ENCODE measurements at places on chromosomes 16 and 17. TPM values are rescaled to one million over a fixed set of nuclear protein-coding genes. Genes with fewer than 3 reads are reported as not detected.

The WNT3 gene
- not detected for total RNA-seq

The KRT40 gene
- total RNA-seq = not detected

GRCh38 chr17:49093131-49093530, 39.4 kb upstream of the B4GALNT2 start:
- H3K36me3 ChIP-seq = no peaks in the 10 kb centered on the region
- no peak overlapping the region for H3K27ac ChIP-seq
- H3K4me3 ChIP-seq = no peak overlapping the region
- H3K4me1 ChIP-seq = no peaks in the 10 kb centered on the region
- no peaks in the 10 kb centered on the region for H3K27me3 ChIP-seq
- no peak for DNase-seq

DNA sequence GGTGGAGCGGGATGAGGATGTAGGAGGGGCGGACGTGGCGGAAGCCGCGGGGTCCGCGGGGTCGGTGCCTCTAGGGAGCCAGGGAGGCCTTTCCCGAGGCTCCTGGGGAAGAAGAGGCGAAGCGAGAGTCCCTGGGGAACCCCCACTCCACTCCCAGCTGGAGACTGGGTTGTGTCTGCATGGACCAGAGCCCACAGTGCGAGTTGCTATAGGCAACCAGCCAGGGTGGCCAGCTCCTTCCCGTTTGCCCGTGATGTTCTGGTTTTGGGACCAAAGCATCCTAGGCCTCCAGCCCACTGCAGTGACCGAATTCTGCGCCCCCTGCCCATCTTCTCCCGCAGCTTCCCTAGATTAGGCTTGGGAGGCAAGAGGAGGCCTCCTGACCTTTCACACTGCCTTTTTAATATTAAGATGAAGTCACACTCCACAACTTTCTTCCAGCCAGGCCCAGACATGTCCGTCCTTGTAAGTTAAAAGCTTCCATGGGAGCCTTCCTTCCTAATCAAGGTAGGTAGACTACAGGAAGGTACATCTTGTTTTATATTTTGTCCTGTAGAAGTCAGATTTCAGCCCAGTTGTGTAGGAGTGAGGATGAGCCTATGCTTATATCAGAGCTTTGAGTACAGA, 469 bp downstream of the AMZ2 start:
- no peak for DNase-seq
- H3K27ac ChIP-seq = peak overlapping the region; percentile 99
- peak overlapping the region; percentile 76 for H3K4me3 ChIP-seq
- peaks cover 44% of the 10 kb centered on the region for H3K4me1 ChIP-seq
- H3K27me3 ChIP-seq = no peaks in the 10 kb centered on the region
- no peaks in the 10 kb centered on the region for H3K36me3 ChIP-seq

The KRTAP4-4 gene
- total RNA-seq = not detected

DNA sequence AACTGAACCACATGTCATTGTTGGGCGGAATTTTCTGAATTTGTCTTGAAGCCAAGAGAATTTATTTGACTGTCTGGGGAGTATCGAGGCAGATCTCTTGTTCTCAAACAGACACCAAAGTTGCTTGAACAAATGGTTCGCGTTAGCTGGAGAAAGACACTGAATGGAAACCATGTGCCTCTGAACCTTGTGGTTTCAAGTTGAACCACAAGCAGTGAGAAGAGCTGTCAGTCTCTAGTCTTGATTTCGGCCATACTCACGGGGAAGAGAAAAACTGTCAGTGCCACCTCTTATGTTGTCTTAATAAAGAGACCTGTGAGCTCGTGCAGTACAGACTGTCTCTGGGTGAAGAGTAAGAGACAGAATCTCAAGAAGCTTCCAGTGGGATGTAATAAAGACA, 886.5 kb upstream of the SOX9 start:
- no peaks in the 10 kb centered on the region for H3K36me3 ChIP-seq
- H3K4me1 ChIP-seq = no peaks in the 10 kb centered on the region
- H3K27ac ChIP-seq = no peak overlapping the region
- no peak overlapping the region for H3K4me3 ChIP-seq
- DNase-seq = no peak

DNA sequence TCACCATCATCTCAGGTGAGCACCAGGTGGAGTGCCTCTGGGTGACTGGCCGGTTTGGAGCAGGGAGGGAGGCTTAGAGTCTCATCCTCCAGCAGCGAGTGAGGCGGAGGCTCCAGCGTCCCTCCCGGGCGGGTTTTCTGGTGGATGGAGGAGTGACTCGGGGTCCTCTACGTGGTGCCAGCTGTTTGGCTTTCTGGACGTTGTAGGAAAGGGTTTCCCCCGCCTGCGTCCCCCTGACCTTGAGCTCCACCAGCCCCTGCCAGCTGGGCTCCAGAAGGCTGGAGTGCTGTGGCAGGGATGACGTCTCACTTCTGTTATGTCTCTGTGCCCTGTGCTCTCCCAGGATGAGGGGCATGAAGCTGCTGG, 522 bp downstream of the DNASE1 start:
- peaks cover 38% of the 10 kb centered on the region for H3K36me3 ChIP-seq
- H3K27me3 ChIP-seq = no peaks in the 10 kb centered on the region
- no peak for DNase-seq

The TPSG1 gene
- not detected for total RNA-seq

The HOXB13 gene
- total RNA-seq = not detected

DNA sequence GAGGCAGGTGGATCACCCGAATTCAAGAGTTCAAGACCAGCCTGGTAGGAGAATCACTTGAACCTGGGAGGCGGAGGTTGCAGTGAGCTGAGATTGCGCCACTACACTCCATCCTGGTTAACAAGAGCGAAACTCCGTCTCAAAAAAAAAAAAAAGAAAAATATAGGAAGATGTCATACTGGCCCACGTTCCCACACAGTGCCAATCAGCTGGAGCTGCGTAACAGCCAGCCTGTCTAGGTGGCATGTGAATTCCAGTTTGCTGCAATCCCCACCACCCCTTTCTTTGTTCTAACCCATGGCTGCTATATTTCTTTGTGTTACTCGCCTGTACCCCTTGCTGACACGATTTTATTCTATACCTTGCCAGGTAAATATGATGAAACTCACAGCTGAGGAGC, 7.5 kb downstream of the NFATC2IP start:
- no peaks in the 10 kb centered on the region for H3K27me3 ChIP-seq
- no peak for DNase-seq
- peaks cover 7% of the 10 kb centered on the region for H3K4me1 ChIP-seq
- H3K27ac ChIP-seq = no peak overlapping the region
- no peak overlapping the region for H3K4me3 ChIP-seq

The ZPBP2 gene
- 0.35 TPM for total RNA-seq

GRCh38 chr17:79825580-79825921, 13.7 kb downstream of the CBX4 start:
- H3K4me3 ChIP-seq = no peak overlapping the region
- no peak overlapping the region for H3K27ac ChIP-seq
- H3K36me3 ChIP-seq = no peaks in the 10 kb centered on the region
- no peaks in the 10 kb centered on the region for H3K27me3 ChIP-seq
- no peak for DNase-seq
- peaks cover 14% of the 10 kb centered on the region for H3K4me1 ChIP-seq

The SYT17 gene
- total RNA-seq = not detected

GRCh38 chr16:15033309-15033707, 22.6 kb downstream of the NTAN1 start:
- DNase-seq = no peak
- peaks cover 62% of the 10 kb centered on the region for H3K36me3 ChIP-seq
- H3K4me1 ChIP-seq = peaks cover 20% of the 10 kb centered on the region
- no peaks in the 10 kb centered on the region for H3K27me3 ChIP-seq
- no peak overlapping the region for H3K4me3 ChIP-seq

- no peak overlapping the region for H3K27ac ChIP-seq
- no peaks in the 10 kb centered on the region for H3K36me3 ChIP-seq
- peaks cover 5% of the 10 kb centered on the region for H3K4me1 ChIP-seq
- no peak for DNase-seq
- no peaks in the 10 kb centered on the region for H3K27me3 ChIP-seq
These were observed 147.8 kb downstream of the CMIP start for GRCh38 chr16:81592353-81592866.

- H3K36me3 ChIP-seq = peaks cover 42% of the 10 kb centered on the region
- no peak for DNase-seq
- H3K4me1 ChIP-seq = peaks cover 14% of the 10 kb centered on the region
- no peaks in the 10 kb centered on the region for H3K27me3 ChIP-seq
- no peak overlapping the region for H3K4me3 ChIP-seq
- peak overlapping the region; percentile 43 for H3K27ac ChIP-seq
These were observed 10.0 kb downstream of the LITAFD start for GRCh38 chr16:8892101-8892575.

- no peak overlapping the region for H3K27ac ChIP-seq
- no peaks in the 10 kb centered on the region for H3K4me1 ChIP-seq
- no peak for DNase-seq
- H3K27me3 ChIP-seq = no peaks in the 10 kb centered on the region
- H3K4me3 ChIP-seq = no peak overlapping the region
- no peaks in the 10 kb centered on the region for H3K36me3 ChIP-seq
These were observed 96.7 kb upstream of the FAM20A start for GRCh38 chr17:68697850-68698361.

The AXIN2 gene
- total RNA-seq = 30.3 TPM

- H3K27me3 ChIP-seq = no peaks in the 10 kb centered on the region
- H3K36me3 ChIP-seq = no peaks in the 10 kb centered on the region
- H3K4me3 ChIP-seq = no peak overlapping the region
- DNase-seq = peak; percentile 4
- H3K27ac ChIP-seq = no peak overlapping the region
- peaks cover 35% of the 10 kb centered on the region for H3K4me1 ChIP-seq
These were observed 165.1 kb downstream of the XYLT1 start for GRCh38 chr16:17305694-17306093.

The DOC2B gene
- 0.06 TPM for total RNA-seq

DNA sequence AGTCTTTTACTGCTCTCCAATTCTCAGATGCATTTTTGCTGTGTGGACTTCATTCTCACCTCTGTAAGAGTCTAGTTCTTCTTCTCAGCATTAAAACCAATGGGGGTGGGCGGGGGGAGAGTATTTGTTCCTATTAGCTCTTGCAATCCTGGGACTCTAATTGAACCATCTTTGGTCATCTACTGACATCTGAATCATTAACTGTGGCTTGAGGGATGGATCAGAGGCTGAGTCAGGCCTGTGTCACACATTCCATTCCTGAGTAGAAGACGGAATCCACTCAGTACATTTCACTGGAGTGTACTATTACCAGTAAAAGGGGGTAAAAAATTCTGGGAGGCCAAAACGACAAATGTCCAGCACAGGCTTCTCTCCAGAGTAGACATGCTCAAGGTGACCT, 12.8 kb upstream of the ZNF23 start:
- no peaks in the 10 kb centered on the region for H3K27me3 ChIP-seq
- H3K4me1 ChIP-seq = no peaks in the 10 kb centered on the region
- no peak overlapping the region for H3K4me3 ChIP-seq
- DNase-seq = no peak

DNA sequence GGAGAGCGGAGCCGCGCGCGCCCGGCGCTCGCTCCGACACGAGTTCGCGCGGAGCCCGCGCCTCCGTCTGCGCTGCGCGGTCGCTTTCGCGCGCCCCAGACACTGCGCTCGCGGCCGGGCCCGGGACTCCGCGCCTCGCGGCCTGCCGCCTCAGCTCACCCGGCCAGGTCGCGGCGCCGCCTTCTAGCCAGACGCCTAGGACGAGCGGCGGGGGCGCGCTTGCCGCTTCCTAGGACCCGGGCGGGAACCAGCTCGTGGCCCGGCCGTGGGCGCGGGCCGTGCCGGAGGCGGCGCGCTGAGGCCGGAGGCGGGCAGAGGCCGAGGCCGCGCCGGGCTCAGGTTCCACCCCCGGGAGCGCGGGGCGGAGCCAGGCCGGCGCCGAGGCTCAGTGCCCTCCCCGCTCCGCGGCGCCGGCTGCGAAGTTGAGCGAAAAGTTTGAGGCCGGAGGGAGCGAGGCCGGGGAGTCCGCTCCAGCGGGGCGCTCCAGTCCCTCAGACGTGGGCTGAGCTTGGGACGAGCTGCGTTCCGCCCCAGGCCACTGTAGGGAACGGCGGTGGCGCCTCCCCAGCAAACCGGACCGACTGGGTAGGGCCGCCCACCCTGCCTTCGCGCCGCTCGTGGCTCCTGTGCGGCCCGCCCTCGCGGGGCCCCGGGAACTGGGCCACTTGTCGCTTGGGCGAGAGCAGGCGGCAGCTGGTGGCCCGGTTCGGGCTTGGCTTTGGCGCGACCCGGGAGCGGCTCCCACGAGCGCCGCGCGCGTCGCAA, at the start of gene SPHK1:
Gene SPHK1, plus strand, starts transcription at position 388 of the 765 bp plus-strand sequence. CDS start 1,036 bp downstream, outside the sequence.
- H3K4me3 ChIP-seq = peak within 1 kb of the TSS; percentile 64
- peaks cover 20% of the 10 kb centered on the region for H3K4me1 ChIP-seq
- H3K27me3 ChIP-seq = no peaks in the 10 kb centered on the region
- H3K36me3 ChIP-seq = no peaks in the 10 kb centered on the region
- no peak for DNase-seq

The AOC2 gene
- total RNA-seq = 2.7 TPM

- no peaks in the 10 kb centered on the region for H3K27me3 ChIP-seq
- H3K4me3 ChIP-seq = peak overlapping the region; percentile 4
- peak; percentile 48 for DNase-seq
- H3K36me3 ChIP-seq = peaks cover 11% of the 10 kb centered on the region
- H3K4me1 ChIP-seq = peaks cover 40% of the 10 kb centered on the region
- peak overlapping the region; percentile 50 for H3K27ac ChIP-seq
These were observed 14.2 kb downstream of the SNX20 start for GRCh38 chr16:50666658-50667496.

The ALOXE3 gene
- 0.33 TPM for total RNA-seq

- peaks cover 8% of the 10 kb centered on the region for H3K4me1 ChIP-seq
- no peaks in the 10 kb centered on the region for H3K27me3 ChIP-seq
- no peak overlapping the region for H3K27ac ChIP-seq
- peak; percentile 36 for DNase-seq
These were observed 10.7 kb upstream of the SMTNL2 start for GRCh38 chr17:4573669-4574068.

DNA sequence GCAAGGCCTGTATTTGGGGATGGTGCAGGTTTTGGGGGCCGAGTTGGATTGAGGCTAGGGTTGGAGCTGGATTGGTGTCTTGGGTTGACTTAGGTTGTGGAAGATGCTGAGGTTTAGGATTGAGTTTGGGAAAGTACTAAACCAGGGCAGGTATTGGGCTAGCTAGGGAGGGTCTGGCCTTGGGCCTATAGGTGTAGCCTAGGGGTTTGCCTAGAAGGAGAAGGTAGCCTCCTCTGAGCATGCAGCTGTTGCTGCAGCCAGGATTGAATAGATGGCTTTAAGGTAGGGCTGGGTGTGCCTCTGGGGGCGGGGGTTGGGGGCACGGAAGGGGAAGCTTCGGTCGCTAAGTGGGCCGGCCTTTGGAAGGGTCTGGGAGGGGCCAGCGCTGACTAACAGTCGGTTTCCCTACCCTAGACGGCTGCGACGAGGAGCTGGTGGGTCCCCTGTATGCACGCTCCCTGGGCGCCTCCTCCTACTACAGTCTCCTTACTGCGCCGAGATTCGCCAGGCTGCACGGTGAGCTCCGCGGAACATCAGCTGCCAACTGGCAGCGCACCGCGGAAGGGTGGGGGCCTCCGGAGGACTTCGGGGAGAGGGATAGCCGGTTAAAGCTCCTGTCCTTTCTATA, 1.2 kb downstream of the CNTNAP1 start:
- H3K4me3 ChIP-seq = no peak overlapping the region
- no peaks in the 10 kb centered on the region for H3K36me3 ChIP-seq
- no peak overlapping the region for H3K27ac ChIP-seq
- H3K4me1 ChIP-seq = peaks cover 48% of the 10 kb centered on the region

The FZD2 gene
- total RNA-seq = not detected

GRCh38 chr17:54883939-54884338, 16.7 kb upstream of the TOM1L1 start:
- H3K27me3 ChIP-seq = no peaks in the 10 kb centered on the region
- no peak for DNase-seq
- H3K36me3 ChIP-seq = no peaks in the 10 kb centered on the region
- H3K4me3 ChIP-seq = no peak overlapping the region
- no peak overlapping the region for H3K27ac ChIP-seq
- no peaks in the 10 kb centered on the region for H3K4me1 ChIP-seq

GRCh38 chr16:77860953-77861352, 72.6 kb downstream of the VAT1L start:
- no peak overlapping the region for H3K4me3 ChIP-seq
- DNase-seq = no peak
- no peaks in the 10 kb centered on the region for H3K27me3 ChIP-seq
- no peak overlapping the region for H3K27ac ChIP-seq
- no peaks in the 10 kb centered on the region for H3K4me1 ChIP-seq
